ENCODE measurements at places on chromosomes 3 and 15. TPM values are rescaled to one million over a fixed set of nuclear protein-coding genes. Genes with fewer than 3 reads are reported as not detected.
A peak's percentile ranks its signal among the peaks of the same experiment; 100 is the strongest.

CCDC9B gene
- total RNA-seq = 1.4 TPM

ALG1L2 gene
- total RNA-seq = 4.5 TPM

PATL2 gene
- total RNA-seq = 69.9 TPM

GPR171 gene
- 39.3 TPM for total RNA-seq

SLC28A1 gene
- not detected for total RNA-seq

ZNF148 gene
- 62.5 TPM for total RNA-seq

SLC24A5 gene
- total RNA-seq = not detected

- DNase-seq = no peak
These were observed 32.1 kb upstream of the TJP1 start for GRCh38 chr15:29854413-29854812.

GRCh38 chr3:173744895-173745294 lies 347.4 kb downstream of the NLGN1 start:
- no peak for DNase-seq

- peak; percentile 12 for DNase-seq
These were observed 1.0 kb downstream of the PRKCD start for GRCh38 chr3:53161820-53162671.

- no peak for DNase-seq
These were observed 20.7 kb upstream of the FBXL22 start for GRCh38 chr15:63576441-63576840.

GRCh38 chr3:141313093-141313683 lies 55.1 kb upstream of the ZBTB38 start:
- DNase-seq = no peak

DNA sequence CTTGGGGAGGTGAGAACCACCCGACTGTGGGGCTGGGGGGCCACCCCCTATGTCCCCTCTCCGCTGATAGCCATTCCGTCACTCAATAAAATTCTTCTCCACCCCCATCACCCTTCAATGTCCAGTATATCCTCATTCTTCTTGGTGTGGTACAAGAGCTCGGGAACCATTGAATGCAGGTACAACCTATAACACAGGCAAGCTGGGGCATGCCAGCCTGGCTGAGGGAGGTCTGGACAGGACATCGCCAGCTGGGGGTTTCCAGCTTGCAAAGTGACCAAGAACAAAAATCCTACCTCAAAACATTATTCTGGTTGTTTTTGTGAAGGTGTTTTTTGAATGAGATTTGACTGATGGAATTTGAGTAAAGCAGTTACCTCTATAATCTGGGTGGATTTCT lies 19.6 kb upstream of the BDH1 start:
- no peak for DNase-seq

Data from naive thymus-derived CD8-positive, alpha-beta T cell (primary cell).